ENCODE measurements at places on chromosomes 6 and 20.

DNA sequence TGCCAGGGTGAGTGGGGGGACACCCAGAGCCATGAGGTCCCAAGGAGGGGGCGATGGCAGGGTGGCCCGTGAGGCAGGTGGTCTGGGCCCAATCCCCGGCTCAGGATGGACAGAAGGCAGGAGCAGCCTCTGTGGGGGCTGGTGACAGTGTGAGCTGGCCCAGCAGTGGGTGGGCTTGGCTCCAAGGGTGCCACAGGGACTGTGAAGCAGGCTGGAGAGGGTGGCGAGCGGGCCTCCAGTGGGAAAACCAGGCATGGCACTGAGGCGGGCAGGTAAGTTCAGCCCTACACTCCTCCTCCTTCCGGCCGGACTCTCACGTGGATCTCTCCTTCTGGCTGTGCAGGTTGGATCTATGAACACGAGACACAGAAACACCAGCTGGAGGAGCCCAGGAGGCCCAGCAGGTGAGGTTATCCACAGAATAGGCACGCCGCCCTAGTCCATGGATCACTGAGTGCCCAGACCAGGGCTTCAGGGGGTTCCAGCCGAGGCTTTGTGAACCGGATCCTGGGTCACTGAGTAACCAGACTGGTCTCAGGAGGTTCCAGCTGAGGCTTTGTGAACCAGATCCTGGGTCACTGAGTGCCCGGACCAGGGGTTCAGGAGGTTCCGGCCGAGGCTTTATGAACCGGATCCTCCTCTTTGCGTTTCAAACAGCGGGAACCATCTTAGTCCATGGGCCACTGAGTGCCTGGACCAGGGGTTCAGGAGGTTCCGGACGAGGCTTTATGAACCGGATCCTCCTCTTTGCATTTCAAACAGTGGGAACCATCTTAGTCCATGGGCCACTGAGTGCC, 76.4 kb upstream of the BHLHE23 start:
- DNase-seq = no peak

DNA sequence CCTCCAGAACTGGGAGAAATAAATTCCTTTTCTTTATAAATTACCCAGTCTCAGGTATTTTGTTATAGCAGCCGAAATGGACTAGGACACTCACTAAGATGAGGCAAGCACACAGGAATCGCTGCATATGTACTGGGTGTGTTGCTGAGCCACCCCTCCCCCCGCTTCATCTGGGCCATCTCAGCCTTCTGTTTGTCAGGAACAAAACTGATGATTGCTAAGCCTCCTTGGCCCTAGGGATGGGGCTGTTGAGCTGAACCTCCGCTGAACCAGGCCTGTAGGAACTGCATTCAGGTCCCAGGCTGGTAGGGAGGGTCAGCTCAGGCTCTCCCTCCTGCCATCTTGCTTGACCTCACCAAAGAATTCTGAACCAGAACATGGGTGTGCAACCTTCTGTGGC, 108.6 kb downstream of the MAP3K7 start:
- DNase-seq = no peak

DNA sequence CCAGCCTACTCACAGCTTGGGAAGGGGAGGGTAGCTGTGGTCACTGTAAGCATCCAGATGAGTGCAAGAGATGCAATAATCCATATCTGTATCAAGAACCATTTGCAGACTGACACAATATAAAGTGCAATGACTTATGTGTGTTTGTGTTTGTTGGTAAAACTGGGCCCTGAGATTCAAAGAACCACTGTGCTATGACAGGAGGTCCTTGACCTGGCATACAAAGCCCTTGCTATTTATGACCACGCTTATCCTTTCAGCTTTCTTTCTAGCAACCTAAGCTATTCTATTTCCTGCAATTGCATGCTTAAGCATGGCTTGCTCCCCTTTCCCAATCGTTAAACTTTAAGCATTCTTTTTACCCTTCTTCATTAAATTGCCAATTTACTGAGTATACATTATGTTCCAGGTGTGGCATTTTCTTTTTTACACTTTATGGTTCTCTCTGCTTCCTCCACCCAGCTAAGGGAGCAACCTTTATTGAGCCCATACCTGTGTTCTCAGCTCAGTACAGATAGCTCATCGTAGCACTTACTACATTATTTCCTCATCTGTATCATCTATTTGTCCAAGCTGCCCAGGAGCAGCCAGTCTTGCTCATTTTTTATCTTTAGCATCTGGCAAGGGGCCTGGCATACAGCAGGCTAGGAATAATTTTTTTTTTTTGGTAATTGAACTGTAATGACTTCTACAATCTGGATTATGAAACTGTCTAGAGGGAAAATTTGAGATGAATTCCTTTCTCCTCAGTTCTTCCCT, 3.5 kb downstream of the MCUR1 start:
- no peak for DNase-seq

GRCh38 chr6:54865091-54865631, 18.6 kb downstream of the FAM83B start:
- DNase-seq = no peak

- peak; percentile 64 for DNase-seq
These were observed 46.0 kb downstream of the HUS1B start for GRCh38 chr6:610882-611281.
